ENCODE measurements at places on chromosomes 16 and 17.

GRCh38 chr17:55527540-55528118, 16.4 kb upstream of the SMIM36 start:
- DNase-seq = peak; percentile 84

GRCh38 chr16:73179705-73180331, 131.9 kb upstream of the ZFHX3 start:
- DNase-seq = no peak

GRCh38 chr16:64122177-64122576, 999.7 kb downstream of the CDH11 start:
- no peak for DNase-seq

DNA sequence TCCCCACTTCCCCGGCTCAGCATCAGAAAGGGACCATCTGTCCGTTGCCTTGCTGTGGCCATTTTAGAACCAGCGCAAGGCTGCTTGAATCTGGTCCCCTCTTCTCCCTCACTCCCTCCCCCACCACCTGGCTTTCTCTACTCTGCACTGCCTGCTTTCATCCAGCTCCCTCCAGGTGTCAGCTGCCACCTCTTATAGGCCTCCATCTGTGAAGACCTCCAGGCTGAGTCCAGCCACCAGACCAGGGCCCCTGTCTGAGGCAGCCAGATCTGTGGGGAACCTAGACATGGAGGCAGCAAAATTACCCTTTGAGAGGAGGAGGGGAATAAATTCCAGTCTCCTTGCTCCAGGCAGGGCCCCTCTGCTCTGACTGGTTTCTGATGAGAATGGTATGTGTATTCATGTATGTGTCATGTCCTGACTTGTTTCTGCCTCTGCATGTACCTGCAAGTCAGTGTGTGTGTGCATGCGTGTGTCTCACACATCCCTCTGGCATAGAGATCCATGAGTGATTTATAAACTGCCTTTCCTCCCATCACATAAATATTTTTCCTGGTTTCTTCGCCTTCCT, 21.1 kb downstream of the MINK1 start:
- DNase-seq = peak; percentile 54

GRCh38 chr16:57069635-57070370, 22.6 kb upstream of the CPNE2 start:
- DNase-seq = no peak

DNA sequence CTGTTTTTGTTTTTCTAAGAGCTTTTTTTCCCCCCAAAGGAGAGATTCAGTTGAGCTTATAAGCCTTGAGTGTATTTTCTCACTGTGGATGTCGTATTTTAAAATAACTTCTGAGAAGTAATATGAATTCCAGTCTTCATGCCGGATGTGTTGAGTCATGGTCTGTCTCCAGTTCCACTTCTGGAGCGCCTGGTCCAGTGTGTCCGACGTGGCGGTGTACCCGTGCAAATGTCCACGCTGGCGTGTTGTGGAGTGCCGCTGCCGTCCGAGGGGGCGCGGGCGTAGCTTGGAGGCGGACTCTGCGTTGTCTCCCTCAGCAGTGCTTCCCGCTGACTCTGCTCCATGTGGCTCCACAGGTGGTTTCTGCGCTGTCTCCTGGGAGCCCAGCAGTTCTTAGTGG, 60.9 kb upstream of the ZNF750 start:
- DNase-seq = no peak

GRCh38 chr17:76996741-76997694, 128.8 kb downstream of the MGAT5B start:
- DNase-seq = no peak

- no peak for DNase-seq
Measured at GRCh38 chr17:63571632-63572310, 21.5 kb downstream of the DCAF7 start.

GRCh38 chr17:32007463-32008298, 498 bp downstream of the LRRC37B start:
- DNase-seq = peak; percentile 82

DNA sequence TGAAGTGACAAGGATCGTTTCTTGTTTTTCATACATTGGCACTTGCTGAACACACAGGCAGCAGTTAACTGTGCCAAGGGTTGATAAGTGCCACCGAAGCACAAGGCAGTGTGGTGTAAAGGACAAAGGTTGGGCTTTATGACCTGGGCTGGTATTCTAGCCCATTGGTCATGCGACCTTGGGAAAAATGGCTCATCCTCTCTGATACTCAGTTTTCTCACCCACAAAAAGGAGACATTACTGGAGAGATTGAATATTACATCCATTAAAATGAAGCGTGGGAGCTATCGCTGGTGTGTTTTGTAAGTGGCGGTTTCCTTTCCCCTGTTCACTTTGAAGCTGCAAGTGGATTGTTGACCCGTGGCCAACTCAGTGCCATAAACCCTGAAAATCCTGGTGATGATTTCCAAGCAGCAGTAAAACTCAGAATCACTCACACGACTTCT, 216.9 kb downstream of the HAPSTR1 start:
- DNase-seq = no peak

- no peak for DNase-seq
Measured at GRCh38 chr17:11302401-11303186, 61.6 kb downstream of the SHISA6 start.

- no peak for DNase-seq
Measured at GRCh38 chr17:36999471-36999870, 50.7 kb downstream of the AATF start.

- peak; percentile 81 for DNase-seq
Measured at GRCh38 chr17:17710728-17711541, 29.7 kb downstream of the RAI1 start.

DNA sequence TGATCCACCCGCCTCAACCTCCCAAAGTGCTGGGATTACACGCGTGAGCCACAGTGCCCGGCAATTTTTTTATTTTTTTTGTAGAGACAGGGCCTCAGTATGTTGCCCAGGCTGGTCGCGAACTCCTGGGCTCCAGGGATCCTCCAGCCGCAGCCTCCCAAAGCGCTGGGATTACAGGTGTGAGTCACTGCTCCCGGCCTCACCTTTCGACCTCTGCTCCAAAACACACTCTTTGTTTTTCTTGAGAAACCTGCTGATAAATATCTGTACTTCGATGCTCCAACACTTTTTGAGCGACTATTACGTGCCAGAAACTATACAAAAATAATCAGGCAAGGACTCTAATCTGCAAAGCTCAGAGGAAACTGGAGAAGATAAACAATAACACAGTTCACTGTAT, 1.0 kb downstream of the MED1 start:
- no peak for DNase-seq

GRCh38 chr17:27241346-27241946, 52.5 kb upstream of the WSB1 start:
- DNase-seq = peak; percentile 66

- DNase-seq = peak; percentile 81
Measured at GRCh38 chr17:9644910-9645751, at the start of gene USP43. USP43 (plus strand) TSS chr17:9645517; CDS start chr17:9645633, 116 bp downstream.

DNA sequence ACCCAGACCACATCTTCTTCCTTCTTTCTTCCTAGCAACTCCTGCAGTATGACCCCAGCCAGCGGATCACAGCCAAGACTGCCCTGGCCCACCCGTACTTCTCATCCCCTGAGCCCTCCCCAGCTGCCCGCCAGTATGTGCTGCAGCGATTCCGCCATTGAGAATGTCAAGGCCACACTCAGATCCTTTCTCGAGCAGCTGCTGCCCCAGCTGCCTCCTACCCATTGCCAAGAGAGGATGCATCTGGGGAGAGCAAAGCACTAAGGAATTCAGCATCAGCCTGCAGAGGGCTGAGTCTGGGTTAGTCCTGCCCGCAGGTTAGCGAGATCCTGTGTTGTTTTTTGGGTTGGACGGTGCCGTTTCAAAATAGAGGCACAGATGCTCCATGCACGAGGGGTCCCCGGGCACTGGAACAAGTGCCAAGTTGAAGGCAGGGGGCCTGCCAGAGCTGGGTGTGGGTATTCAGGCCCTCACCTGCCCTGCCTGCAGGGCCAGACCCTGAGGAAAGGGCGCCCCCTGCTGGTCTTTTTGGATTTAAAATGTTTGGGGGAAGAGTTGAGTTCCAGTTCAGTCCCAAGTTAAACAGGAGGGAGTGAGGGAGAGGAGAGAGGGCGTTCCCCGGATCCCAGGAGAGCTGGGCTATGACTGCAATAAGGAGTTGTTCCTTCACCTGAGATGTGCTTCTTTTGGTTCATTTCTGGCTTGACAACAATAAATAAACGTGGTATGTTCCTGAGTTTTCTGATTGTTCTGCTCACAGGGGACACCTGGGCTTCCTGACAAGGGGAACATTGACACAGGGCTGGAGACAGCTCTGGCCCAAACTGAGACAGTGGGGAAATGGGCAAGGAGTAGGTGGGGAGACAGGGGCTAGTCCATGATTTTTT, 4.9 kb downstream of the CDK3 start:
- peak; percentile 88 for DNase-seq

- DNase-seq = peak; percentile 69
Measured at GRCh38 chr17:76384987-76385891, 830 bp downstream of the SPHK1 start.

DNA sequence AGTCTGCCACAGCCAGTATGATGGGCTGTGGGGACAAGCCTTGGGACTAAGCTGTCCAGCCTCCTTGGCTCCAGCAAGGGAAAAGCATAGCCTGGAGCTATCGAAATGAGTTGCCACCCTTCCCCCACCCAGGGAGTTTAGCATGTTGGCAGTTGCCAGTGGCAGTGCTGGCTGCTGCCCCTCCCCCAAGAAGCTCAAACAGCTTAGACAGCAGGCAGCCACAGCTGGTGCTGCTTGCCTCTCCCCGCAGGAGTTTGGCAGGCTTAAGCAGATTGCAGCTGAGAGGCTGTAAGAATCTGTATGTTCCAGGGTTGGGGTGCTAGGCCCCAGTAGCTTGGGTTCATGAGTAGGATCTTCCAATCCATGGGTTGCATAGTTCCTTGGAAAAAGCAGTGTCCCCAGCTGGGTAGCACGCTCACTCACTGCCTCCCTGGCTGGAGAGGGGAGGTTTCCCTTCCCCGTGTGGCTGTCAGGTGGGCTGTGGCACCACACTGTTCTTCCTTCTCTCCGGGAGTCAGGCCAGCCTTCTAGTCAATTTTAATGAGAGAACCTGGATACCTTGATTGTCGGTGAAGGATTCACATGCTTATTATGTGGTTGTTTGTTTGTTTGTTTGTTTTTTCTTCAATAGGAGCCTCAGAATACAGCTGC, 506.1 kb downstream of the CDH11 start:
- DNase-seq = peak; percentile 88

GRCh38 chr16:2027024-2028010, 615 bp downstream of the NHERF2 start:
- peak; percentile 50 for DNase-seq

DNA sequence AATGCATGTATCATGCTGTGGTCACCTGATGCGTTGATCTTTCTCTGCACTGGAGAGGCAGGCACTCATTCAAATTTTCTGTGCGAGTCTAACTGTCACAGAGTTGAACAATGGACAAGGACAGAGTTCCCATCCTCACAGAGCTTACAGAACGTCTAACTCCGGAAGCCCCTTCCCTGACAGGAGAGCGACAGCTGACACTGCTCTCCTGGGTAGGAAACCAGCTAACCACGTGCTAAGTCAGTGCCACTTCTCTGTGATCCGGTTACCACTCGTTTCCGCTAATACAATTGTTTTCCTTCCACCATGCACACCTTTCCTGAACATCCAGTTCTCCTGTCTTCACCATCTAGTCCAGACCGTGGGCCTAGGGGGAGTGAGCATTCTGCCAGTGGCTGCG, 11.3 kb downstream of the KLHDC4 start:
- DNase-seq = no peak

GRCh38 chr17:4607773-4608187, 23.5 kb downstream of the SMTNL2 start:
- peak; percentile 89 for DNase-seq

DNA sequence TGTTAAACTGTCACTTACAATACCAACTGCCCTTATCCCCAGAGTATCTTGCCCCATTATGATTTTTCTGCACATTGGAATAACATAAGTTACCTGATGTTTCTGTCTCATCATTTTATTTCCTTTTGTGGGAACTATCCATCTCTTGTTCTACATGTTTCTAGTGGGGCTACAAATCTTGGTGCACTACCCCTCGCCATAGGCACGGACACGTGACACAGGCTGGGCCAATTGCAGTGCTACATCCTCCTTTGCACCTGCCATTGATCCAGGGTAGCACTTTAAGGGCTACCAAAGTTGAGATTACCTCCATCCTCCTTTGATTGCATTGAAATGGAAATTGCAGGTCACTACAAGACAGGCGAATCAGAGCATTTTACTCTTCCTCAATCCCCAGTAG, 14.2 kb upstream of the SYT17 start:
- DNase-seq = no peak

DNA sequence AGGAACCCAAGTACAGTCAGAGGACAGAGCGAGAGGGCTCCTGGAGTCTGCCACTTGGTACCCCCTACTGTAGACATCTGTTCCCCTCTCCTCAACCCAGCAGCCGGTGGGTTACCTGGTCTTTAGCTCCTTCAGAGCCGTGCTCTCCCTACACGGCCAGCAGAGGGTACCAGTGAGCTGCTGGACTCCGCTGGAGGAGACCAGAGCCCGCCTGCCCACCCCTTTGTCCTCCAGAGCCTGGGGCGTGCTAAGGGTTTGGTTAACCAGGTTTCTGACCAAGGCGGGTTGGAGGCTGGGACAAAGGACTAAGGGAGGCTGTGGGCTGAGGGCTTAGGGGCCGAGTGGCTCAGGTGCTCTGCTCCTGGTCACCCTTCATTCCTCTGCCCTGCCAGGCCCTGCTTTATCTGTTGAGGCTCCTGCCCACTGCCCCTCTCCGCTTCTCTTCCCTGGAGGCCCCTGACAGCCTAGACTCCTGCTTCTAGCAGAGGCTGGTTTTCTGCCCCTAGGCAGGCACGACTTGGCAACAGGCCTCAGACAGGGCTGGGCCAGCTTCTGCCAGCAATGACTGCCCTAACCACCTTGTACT, 2.7 kb upstream of the HSD11B2 start:
- DNase-seq = peak; percentile 84

GRCh38 chr17:34847938-34848337, 113.3 kb downstream of the CCT6B start:
- DNase-seq = no peak

GRCh38 chr16:88535191-88535856, 34.9 kb upstream of the ZC3H18 start:
- DNase-seq = no peak

DNA sequence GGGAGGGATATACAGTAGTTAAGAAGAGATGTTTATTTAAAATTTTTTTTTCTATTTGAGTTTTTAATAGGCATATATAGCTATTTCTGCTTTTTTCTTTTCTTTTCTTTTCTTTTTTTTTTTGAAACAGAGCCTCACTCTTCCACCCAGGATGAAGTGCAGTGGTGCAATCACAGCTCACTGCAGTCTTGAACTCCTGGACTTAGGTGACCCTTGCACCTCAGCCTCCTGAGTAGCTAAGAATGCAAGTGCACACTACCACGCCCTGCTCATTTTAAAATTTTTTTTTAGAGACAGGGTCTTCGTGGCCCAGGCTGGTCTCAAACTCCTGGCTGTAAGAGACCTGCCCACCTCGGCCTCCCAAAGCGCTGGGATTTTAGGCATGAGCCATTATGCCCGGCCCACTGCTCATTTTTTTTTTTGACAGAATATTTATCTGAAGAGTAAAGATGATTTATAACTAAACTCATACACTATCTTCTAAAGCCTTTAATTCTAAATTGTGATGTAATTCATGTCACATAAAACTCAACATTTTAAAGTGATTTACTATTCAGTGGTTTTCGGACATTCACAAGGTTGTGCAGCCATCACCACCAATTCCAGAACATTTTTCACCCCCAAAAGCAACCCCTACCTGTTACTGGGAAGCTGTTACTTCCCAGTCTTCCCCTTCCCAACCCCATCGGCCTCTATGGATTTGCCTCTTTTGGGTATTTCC, 106.0 kb downstream of the VPS53 start:
- DNase-seq = no peak
